Renal pelvis (tissue), 12 donors: ENCODE measurements at places on chromosomes 7 and 10. TPM values are rescaled to one million over a fixed set of nuclear protein-coding genes. Genes with fewer than 3 reads are reported as not detected.

DNA sequence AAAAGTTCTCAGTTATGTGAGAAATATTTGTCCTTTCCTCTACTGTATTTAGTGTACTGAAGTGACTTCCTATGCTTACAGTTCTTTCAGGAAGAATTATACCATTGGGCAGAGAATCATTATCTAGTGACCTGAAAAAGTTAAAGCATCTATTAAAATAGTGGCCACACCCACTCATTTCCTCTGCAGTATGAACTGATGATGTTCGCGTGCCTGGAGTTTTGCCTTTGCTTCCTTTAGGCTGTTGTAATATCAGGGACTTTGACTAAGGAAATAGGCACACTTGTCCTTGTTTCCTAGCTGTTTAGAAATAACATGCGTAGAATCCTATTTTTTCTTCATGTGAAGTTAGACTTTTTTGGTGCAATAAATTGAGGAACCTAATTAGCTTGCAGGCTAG lies 100.7 kb downstream of the ZMYND11 start:
- no peak for DNase-seq

- DNase-seq = no peak
Measured at GRCh38 chr10:59869594-59869940, 36.8 kb downstream of the CCDC6 start.

Gene KCTD7
- 28.8 TPM for polyA plus RNA-seq

DNA sequence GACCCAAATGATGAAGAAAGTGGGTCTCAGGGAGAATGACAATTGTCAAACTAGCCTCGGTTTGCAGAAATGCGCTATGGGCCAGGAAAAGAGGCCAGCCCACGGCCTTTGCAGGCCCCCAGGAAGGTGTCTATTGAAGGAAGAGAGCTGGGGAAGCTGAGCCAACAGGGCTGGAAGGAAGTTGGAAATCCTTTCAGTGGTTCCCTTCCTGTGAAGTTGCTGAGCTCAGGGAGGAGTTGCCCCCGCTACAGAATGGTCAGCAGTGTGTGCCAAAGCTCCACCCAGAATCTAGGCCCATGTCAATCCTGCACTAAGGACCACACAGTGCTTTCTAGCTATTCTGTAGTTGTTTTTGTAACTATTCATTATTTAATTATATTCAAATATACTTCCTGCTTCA lies 91.6 kb upstream of the ANLN start:
- DNase-seq = no peak

GRCh38 chr10:70265032-70265689 lies 18.6 kb downstream of the NPFFR1 start:
- no peak for DNase-seq

GRCh38 chr7:132518102-132518838 lies 58.0 kb downstream of the PLXNA4 start:
- no peak for DNase-seq

- DNase-seq = no peak
Measured at GRCh38 chr7:2435146-2435545, 31.7 kb downstream of the CHST12 start.

GRCh38 chr10:78454123-78454645 lies 420.5 kb downstream of the RPS24 start:
- no peak for DNase-seq

DNA sequence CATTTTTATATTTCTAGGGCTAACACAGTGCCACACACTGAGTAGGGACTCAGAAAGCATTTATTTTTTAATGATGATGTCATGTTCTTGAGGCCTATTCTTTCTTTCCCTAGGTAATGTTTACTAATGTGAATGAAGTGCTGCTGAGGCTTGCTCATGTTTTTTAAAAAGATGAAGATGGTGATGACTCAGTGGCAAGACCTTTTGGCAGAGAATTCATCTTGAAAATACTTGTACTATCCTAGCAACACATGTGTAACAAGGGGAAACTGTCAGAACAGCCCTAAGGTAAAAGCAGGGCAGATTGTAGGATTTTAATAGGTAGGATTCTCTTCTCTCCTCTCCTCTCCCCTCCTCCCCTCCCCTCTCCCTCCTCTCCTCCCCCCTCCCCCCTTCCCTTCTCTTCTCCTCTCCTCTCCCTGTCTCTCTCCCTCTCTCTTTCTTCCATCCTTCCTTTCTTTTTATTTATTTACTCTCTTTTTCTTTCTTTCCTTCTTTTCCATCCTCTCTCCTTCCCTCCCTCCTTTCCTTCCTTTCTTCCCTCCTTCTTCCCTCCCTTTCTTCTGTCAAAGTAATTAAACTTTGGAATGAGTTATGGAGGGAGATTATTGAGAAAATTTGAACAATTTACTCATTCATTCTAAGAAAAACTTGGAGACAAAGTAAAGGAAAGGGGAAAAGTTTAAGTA lies 75.3 kb downstream of the ZNF92 start:
- DNase-seq = no peak

Gene ASAH2
- polyA plus RNA-seq = 2.3 TPM

DNA sequence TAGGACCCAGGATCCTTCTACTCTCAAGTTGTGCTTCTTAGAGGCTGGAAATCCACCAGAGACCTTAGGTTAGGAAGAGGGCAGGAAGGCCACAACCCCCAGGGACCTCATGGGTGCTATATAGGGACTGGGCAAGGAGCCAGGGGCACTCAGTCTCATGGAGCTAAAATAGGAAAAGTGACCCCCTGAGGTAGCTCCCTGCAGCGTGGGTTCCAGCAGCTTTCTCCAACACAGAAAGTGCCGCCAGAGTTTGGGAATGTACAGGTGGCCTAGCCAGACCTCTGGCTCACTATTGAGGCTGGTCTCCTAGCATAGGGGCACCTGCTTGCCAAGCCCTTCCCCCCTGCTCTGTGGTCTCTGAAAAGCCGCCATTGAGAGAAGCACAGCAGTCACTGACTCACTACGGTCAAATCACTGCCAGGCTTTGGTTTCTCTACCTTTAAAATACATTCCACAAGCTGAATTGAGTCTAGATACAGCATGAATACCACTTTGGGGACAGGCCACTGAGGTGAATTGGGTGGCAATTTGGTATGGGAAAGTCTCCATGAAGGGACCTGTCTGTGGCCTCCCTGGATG lies 333.2 kb upstream of the PODXL start:
- no peak for DNase-seq

DNA sequence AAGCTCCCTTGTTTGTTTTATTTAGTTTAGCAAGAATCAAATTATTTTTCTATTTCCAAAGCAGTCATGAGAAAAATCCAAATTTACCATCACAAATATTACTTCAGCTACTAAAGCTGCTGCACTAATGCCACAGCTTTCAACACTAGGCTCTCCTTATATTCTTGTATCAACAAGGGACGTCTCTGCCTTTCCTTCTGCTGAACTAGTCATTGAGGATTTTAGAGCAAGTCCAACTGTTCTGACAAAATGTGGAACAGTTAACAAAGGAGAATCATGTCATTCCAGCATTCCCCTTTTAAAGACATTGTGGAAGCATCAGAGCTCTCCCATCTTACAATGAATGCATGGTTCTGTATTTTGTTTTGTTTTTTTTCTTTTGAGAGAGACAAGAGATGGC lies 28.6 kb downstream of the FAM13C start:
- DNase-seq = no peak

Gene MYO1G
- 0.62 TPM for polyA plus RNA-seq

- no peak for DNase-seq
Measured at GRCh38 chr7:5334671-5335070, 51.9 kb downstream of the SLC29A4 start.

DNA sequence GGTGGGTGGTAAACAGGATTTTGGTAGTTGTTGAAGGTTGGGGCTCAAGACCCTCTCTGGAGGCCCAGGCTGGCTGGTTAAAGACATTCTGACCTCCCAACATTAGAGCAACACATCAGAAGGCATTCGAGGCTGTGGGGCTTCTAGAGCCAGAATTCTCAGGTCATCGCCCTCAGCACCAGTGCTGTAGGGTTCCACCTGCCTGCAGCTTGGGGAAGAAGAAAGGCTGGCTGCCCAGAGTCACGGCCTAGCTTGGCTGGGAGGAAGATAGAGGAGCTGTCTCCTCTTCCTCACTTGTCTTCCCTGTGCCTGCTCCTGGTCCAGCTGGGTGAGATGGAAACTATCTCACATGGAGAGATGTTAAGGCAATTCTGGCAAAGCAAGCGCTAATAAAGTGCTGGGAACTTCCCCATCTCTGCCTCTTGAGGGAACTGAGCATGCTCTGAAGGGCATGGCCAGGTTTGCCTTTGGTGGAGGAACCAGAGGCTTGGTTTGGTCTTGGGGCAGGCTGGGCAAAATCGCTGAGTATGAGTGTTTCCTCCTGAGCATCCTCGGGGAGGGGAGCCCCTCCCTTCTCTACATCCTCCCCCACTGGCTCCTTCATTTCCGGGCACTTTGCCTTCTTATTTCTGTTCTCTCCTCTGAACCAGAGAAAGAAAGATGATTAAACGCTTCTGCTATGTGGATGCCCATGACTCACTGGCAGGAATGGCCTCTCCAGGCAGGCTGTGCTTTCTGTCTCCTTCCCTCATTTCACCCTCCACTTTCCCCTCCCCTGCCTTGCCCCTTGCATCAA lies 509.0 kb upstream of the PODXL start:
- DNase-seq = peak; percentile 27

Gene HOXA5
- 63.4 TPM for polyA plus RNA-seq

- DNase-seq = no peak
Measured at GRCh38 chr10:62261666-62262065, 7.0 kb downstream of the RTKN2 start.

Gene PILRA
- polyA plus RNA-seq = 10.1 TPM

- no peak for DNase-seq
Measured at GRCh38 chr7:44973610-44974401, 5.0 kb downstream of the MYO1G start.

Gene RELN
- 14.8 TPM for polyA plus RNA-seq
